NCI-H69 (cell line): ENCODE measurements at places on chromosomes 7 and 10.
A peak's percentile ranks its signal among the peaks of the same experiment; 100 is the strongest.

GRCh38 chr7:85041605-85042216 is 145.1 kb downstream of the SEMA3D start:
- DNase-seq = peak; percentile 82

DNA sequence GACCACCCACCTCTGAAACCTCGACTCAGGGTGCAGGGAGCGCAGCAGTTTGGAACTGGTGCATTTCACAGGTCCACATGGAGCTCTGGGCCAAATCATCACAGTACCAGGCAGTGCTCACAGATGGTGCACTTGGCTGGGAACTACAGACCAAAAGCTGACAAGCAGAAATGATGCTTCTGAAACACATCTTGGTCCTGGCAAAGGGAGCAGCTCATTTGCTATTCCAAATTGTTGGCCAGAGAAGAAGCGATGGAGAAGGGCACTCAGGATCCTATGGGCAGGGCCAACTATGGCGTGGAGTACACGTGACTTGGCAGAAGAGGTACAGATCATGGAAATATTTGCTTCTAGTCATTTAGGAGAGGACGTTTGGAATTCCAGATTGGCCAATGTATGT is 383.9 kb downstream of the CALN1 start:
- no peak for DNase-seq

DNA sequence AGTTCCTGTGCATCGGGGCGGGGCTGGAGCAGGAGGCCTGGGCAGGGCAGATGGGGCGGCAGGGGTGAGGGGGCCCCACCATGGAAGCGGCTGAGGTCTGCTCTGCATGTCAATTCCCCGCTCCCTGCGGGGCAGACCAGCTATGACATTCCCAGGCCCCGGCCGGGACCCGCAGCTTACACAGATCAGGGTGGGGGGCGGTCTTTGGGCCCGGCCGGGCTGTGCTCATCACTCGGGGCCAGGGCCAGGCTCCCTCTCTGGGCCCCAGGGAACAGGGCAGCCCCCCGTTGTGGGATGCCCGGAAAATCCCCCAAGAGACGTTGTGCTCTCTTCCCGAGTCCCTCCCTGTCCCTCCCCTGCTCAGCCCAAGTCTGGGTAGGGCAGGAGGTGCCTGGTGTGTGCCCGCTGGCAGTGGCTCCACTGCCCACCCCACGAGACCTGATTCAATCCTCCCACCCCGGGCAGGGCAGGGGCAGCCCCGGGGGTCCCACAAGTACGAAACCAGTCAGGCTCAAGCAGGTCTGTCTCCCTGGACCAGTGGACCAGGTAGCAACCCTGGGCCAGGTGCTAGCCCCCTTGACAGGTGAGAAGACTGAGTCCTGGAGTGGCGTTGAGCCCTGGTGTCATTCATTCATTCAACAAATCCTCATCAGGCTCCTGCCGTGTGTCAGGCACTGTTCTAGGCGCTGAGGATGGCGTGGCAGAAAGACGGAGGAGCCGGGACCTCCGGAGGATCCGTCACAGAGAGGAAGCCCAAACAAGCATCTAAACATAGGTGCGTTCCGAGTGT is 29.0 kb downstream of the MICALL2 start:
- no peak for DNase-seq

DNA sequence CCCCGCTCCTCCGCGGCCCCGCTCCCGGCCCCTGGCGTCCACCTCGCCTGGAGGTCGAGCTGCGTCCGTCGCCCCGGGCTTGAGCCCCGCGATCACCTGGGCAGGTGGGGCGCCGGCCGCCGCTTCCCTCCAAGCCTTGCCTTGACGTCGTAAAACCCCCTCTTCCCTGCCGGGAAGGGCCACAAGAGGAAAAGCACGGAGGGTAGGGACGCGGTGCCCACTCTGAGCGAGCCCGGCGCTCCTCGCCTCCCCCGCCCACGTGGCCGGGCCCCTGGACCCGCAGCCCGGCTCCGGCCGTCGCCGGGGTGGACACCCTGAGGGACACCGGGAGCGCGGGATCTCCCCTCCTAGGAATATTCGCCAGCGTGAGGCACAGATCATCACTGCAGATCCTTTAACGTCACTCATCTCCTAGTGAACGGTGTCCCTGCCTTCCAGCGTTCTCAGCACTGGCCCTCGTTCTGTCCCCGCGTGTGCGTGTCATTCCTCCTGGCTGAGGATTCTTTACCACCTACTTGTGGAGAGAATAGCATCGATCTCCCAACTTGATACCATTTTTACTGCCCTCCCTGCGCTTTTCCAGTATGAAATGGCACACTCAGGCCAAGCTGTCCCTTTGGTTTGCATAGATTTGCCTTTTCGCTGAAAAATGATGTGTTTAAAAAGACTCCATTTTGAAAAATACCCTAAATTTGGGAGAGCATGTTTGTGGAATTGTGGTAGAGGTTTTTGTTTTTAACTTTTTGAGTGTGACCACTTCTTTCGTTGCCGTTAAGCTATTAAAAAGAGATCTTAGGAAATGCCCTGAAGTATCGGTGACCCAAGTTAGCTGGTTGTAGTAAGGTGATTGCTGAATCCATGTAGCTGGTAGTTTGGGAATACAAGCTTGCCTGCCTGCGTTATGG is 649 bp downstream of the ACTR3B start:
- DNase-seq = peak; percentile 74
